ENCODE measurements at places on chromosomes 7 and 10.
A peak's percentile ranks its signal among the peaks of the same experiment; 100 is the strongest.

- DNase-seq: no peak
Measured at GRCh38 chr10:105656856-105657255, 1015.8 kb downstream of the SORCS3 start.

- DNase-seq: no peak
Measured at GRCh38 chr7:90269163-90269562, 24.2 kb downstream of the CFAP69 start.

DNA sequence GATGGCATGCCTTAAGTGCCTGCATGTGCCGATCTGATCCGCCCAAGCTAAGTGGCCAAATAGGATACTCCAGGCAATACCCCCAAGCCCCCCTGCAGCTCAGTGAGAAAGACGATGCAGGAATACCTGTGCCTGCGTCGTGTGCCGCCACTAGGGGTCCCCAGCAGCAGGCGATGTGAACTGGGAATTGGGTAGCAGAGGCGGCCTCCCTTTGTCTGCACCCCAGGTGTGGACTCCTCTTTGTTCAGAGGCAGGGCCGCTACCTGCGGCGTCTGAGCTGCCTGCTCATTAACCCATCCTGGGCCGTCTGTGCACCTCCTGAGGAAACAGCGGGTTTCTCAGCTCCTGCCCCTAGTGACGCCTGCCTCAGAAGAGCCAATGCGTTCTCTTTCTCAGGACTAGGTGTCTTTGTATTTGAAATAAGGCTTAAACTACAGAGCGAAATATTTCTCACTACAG is 4.8 kb upstream of the CHN2 start:
- no peak for DNase-seq

- DNase-seq: no peak
Measured at GRCh38 chr7:50397320-50397970, 52.7 kb downstream of the FIGNL1 start.

DNA sequence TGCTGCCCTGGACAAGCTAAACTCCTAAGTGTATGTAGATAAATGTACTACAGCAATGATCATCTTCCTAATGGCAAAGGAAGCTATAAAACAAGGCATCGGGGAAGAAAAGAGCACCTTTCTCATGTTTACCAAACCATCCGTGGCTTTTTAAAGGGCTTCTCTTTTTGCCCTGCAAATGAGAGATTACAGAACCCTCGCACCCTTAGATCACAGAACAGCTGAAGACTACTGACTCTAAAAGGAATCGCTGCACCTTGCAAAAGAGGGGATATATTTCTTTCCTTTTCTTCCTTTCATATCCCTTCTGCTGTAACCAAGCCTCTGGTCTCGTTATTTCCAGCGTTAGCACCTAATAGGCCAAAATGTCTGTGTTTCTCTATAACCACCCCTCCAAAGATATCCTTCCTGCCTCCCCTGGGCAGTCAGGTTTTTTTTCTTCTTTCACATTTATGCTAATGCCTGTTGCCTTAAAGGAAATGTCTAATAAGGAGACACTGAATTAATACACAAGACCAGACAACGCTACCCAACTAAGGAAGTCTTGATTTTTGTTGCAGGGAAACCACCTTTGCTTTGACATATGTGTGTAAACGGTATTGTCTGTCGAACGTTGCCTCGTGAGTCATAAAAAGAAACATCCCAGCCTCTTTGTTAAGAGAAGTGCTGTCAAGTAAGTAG is 10.5 kb downstream of the ST8SIA6 start:
- DNase-seq: no peak

DNA sequence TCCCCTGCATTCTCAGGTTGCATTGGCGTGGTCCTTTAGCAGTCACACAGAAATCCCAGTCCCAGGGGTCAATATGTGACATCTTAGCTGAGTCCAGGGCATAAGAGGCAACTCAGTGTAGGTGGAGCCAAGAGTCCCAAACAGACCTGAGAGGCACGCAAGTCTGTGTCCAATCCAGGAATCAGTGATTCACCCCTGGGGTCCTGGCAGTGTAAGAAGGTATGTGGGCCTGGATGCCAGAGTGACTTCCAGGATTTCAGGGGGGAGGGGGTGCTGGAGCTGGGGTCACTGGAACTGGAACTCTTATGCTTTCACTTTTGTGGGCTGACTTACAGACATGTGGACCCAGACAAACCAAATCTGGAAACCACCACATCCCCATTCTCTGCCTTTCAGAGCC is 26.8 kb downstream of the FRMPD2 start:
- no peak for DNase-seq

DNA sequence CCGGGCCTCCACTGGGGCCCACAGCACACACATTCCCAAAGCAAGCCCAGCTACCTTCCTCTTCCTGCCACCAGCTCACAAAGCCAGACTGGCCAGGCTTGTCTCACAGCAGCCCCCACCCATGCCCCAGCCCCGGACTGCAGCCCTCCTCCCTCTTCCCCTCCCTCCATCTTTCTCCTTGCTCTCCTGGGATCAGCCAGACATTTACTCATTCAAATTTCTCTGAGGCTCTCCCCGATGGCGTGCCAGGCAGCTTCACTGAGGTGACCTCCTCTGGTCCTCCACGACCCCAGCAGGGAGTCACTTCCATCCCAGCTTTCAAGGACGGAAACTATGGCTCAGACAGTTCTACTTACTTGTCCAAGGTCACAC is 187.5 kb downstream of the GRID1 start:
- DNase-seq: no peak

DNA sequence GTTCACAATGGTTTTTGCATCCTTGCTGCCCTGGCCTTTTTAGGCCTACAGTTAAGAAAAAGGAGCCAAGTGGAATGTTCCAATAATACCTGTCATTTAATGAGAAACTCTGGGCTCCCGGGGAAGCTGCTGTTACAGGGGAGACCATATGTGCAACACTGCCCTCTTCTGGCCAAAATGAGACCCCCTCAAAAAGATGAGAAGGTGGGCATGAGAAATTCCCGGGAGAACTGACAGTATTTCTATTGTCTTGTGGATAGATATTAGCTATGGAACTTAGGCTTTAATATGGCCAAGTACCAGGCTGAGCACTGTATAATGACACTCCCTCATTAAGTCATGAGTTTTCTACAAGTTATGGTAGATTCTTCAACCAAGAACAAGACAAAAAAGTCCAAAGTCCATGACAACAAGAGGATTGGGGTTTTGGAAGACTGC is 99.4 kb downstream of the CCDC3 start:
- peak; percentile 58 for DNase-seq

GRCh38 chr10:79027147-79028055 is 41.4 kb upstream of the ZMIZ1 start:
- DNase-seq: no peak

- DNase-seq: no peak
Measured at GRCh38 chr10:92094960-92095359, 171.4 kb downstream of the BTAF1 start.

DNA sequence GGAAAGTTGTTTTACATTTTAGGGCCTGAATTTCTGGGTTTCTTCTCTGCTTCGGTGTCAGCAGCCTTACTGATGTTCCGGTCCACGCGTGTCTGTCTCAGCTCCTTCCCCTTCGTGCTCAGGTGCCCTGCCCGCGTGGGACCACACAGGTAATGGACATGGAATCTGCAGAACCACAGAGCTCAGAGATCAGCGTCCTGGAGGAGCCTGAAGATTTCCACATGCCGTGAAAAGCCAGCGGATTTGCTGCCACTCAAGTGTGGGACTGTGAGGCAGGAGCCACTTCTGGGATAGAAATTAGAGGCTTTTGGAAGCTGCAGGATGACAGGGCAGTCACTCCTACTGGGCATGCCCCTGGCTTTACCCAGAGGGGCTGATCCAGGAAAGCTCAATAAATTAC is 666.1 kb upstream of the FOXK1 start:
- no peak for DNase-seq

DNA sequence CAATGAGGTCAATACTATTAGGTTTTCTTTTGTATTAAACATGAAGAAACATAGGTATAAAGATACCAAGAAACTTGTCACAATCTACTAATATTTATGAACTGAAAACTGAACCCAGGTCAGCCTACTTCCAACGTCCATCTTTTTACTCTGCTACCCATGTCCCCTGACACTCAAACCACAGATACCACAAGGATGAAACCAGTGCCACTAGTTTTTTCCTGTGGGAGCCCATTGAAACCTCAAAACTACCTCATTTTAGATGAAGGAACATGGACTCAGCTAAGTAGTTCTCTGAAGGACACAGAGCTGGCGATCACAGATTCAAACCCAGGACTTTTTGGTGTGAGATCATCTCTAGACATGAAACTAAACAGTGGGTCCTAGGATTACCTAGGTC is 6.8 kb downstream of the TET1 start:
- DNase-seq: no peak

DNA sequence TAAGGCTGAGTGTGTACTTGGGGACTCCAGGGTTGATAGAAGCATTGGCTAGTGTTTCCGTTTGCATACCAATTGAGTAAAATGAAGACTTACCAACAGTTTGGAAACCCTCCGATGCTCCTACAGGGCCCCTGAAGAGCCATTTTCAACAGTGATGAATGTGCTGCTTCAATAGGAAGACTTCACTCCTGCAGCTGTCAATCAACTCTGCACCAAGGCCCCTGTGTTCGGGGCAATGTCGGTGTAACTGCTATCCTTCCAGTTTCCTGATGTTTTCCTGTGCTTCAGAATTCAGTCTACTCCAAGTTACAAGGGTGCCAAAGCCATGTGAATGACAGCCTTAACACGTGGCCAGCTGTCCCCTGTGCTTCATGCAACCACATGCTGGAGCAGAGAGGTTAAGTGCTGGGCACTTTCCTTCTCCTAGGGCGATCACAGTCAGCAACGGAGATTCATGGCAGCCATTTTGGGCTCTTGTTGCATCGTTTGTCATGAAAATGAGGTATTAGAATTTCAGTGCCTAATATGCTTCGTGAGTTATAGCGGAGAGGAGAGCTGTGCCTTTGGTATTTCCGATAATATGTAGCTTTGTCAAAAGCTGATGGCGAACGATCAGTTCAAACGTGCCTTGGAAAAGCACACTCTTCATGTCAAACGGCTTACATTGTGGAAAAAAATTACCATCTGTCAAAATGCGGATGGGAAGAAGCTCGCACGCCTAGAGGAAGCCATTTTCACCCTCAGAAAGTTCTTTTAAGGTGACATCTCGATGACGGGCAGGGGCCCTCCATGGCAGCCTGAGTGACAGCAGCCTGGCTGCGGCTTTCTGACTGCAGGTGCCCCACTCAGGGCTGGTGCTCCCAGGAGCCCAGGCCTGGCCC is 287.8 kb downstream of the ACTR3B start:
- DNase-seq: no peak

GRCh38 chr7:128003167-128003566 is 28.1 kb downstream of the LRRC4 start:
- DNase-seq: no peak

GRCh38 chr7:120941064-120941463 is 9.5 kb upstream of the ING3 start:
- no peak for DNase-seq

GRCh38 chr10:103638948-103639347 is 145.4 kb downstream of the NEURL1 start:
- DNase-seq: no peak

DNA sequence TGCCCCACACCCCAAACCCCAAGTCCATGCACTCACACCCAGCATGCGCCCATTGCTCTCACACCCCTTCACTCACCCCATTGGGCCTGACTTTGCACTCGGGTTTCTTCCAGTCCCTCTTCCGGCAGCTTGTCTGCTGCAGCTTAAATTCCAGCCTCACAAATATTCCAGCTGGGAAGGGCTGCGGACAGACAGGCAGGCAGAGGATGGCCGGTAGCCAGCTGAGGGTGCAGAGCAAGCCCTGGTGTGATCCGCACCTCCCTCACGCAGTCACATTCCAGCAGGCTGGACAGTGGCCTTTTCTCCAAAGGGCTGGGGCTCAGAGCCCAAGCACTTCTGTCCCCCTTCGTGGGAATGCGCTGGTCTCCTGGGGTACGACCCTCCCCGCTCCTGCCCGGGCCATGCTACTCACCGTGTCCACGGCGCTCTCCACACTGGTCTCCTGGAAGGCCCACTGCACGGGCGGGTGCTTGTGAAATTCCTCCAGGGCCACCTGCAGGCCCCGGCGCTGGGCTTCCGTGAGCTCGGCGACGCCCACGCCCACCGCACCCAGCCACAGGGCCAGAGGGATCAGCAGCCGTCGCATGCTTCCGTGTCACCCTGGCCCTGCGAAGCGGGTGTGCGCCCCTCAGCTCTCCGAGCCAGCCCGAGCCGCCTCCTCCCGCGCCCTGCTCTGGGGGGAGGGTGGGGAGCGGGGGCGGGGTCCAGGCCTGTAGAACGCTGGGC is 1.2 kb downstream of the RARRES2 start:
- DNase-seq: no peak

DNA sequence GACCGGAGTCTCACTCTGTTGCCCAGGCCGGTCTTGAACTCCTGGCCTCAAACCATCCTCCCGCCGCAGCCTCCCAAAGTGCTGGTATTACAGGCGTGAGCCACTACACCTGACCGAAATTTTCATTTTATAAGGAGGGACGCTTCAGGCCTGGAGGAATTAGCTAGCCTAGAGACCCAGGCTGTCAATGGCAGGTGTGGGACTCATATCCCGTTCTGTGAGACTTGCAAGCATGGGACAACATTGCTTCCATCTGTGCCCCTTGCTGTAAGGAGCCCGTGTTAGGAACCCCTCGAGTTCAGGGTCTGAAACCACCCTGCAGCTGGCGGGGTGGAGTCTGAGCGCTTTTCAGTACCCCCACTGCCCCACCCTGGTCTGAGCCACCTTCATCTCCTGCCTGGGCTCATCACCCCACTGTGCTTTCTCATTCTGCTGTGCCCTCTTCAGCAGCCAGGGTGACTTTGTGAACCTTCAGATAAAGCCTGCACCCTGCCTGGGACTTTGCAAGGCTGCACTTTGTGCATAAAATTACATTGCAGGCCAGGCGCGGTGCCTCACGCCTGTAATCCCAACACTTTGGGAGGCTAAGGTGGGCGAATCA is 1.3 kb upstream of the DAGLB start:
- DNase-seq: no peak

- DNase-seq: no peak
Measured at GRCh38 chr10:86773498-86773897, 17.1 kb downstream of the BMPR1A start.

GRCh38 chr7:87653178-87653577 is 25.0 kb downstream of the RUNDC3B start:
- DNase-seq: no peak

- DNase-seq: no peak
Measured at GRCh38 chr10:14753441-14753840, 21.3 kb downstream of the FAM107B start.

GRCh38 chr10:100419911-100420449 is 42.8 kb upstream of the WNT8B start:
- DNase-seq: no peak

DNA sequence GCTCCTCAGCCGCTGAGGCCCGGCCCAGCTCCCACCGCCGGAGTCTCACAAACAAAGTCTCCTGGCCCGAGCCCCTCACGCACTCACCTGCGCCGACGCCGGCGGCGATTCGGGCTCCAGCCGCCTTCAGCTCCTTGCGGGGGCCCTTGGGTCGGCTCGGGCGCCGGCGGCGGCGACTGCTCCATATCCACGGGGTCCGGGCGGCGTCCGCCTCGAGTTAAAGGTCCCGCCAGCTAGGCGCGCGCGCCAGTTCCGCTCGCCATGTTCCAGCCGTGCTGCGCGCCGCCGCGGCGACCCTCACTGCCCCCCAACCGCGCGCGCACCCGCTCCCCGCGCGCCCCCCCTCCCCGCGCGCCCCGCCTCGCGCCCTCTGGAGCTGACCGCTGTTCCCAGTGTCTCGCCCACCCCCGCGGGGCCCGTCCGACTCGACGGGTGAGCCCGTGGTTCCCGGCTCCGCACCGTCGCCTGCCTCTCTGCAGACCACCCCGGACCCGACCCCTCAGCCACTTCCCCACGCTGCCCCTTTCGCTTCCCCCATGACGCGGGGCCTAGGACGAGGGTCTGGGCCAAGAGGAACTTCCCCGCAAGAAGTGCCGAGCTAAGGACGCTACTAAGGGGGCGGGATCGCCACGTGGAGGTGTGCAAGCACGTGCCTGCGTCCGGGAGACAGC is 396.1 kb downstream of the ZNF33B start:
- no peak for DNase-seq
